ENCODE measurements at places on chromosomes 3 and 15. TPM values are rescaled to one million over a fixed set of nuclear protein-coding genes. Genes with fewer than 3 reads are reported as not detected.

DNA sequence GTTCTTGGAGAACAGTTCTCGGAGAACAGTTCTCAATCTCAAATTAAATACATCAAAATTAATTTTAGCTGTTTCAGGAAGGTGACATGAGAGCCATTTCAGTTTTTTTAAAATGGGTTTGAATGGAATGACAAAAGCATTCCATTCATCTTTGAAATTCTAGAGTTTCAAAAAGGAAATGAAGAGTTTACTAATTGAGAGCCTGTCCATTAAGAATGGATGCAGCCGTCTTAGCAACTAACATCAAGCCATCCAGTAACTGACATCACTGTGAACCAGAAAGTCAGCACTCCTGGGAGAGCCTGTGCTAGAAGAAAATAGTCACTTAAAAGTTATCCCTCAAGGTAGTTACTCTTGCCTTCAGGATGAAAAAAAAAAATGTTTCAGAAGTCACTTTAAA lies 47.0 kb upstream of the FSTL1 start:
- no peak for DNase-seq

DNA sequence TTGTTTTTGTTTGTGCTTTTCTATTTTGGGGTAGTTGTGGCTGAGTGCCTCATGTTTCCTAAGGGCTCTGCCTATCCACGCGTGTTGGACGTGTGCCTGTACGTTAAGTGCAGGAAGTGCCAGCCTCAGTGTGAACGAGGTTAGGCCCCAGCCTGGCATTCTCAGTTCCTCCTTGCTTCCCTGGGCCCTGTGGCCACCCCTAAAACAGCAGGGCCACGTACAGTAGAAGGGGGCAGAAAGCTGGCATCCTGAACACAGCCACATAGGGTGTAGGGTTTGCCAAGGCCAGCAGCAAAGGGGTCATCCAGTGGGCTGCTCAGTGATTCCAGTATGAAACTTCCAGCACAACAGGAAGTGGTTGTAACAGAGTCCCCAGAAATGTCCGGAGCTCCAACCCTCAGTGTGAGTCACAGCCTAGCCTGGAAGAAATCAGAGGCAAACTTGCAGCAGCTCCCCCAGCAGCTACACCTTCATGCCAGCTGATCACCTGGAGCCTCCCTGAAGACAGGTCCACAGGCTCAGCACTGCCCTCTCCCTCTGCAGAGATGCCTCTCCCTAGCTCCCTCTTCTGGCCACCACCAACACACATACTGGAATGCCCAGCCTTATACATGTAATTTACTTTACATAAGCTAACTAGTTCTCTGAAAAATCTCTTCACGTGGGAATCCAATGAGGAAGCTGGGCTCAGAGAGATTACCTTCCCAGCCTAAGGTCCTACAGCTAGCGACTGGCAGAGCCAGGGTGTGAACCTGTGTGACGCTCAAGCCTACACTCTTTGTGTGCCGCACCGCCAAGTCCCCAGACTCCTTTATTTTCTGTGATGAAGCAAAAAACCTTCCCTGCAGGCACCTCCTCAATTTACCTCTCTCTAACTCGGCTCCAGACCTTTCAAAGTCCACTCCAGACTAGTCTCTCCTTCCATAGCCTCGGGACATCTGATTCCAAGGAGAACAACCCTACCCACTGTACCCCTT lies 26.6 kb downstream of the ILDR1 start:
- DNase-seq = peak; percentile 85

- no peak for DNase-seq
These were observed 49.4 kb downstream of the DPH6 start for GRCh38 chr15:35496585-35496984.

DNA sequence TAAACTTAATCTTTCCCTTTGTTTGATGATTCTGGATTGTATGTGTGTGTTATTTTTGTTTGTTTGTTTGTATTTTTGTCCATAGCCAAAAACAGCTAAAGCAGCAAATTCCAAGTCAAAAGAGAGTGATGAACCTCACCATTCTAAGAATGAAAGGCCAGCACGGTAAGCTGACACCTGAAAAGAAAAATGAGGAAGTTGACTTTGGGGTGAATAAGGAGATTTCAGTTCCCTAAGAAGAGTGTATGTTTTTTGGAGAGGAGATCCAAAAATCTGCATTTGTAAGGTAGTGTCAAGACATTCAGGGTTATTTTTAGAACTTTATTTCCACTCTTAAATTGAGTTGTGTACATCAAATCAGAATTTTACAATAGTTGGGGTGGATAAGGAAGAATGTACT lies 52.3 kb upstream of the UTS2B start:
- DNase-seq = no peak

DNA sequence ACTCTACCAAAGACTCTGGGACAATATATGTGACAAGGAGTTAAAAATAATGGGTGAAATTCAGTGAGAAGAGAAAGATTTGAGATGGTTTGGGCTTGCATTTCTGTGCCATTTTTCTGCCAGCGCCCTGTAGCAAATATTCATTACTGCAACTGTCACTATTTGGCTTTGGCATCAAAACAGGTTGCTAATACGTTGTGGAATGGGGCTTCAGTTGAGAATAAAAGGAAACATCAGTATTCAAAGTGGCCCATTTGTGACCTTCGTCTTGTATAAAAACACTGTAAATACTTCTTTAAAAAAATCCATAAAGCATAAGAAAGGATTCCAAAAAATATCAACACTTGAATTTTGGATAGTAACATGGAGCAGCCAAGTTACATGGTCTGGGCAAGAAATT lies 309.2 kb downstream of the ZNF385D start:
- DNase-seq = no peak

DNA sequence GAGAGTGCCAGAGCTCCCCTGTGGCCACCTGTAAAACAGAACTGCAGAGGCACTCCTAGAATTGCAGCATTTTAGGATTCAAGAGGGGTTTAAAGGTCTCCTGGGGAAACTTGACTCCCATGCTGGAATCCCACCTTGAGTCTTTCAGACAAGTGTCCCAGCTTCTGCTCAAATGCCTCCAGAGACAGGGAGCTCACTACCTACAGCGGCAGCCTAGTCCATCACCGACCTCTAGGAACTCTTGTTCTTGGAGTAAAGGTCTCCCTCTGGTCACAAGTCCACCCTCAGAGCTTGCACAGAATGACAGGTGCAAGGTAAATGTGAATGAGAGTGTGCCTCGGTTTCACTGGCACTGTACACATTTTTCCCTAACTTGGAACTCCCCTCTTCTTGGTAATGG lies 72.0 kb downstream of the NUP210 start:
- DNase-seq = no peak

DNA sequence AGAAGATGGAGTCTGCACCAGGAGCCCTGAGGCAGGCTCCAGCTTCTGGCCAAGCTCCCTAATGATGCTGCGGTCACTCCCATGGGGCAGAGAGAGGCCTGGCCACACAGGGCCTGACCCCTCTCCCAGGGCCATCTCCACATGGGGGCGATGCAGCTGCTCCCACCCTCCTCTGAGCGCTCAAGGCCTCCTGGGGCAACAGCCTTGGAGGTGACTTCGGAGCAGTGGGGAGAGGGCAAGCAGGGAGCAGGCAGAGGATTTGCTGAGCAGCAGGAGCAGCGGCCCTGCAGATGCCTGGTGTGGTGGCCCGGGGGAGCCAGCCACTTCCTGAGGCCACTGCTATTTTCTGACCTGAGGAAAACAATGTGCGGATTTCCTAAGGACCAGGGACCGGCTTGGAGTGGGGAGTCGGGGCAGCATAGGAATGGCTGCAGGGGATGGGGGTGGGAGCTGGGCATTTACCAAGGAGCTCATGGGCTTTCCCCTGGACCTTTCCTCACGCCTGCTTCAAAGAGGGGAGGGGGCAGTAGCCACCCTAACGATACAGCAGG lies 81.6 kb upstream of the RPL32 start:
- no peak for DNase-seq

- no peak for DNase-seq
These were observed 8.2 kb upstream of the PSTPIP1 start for GRCh38 chr15:76986743-76987142.

DNA sequence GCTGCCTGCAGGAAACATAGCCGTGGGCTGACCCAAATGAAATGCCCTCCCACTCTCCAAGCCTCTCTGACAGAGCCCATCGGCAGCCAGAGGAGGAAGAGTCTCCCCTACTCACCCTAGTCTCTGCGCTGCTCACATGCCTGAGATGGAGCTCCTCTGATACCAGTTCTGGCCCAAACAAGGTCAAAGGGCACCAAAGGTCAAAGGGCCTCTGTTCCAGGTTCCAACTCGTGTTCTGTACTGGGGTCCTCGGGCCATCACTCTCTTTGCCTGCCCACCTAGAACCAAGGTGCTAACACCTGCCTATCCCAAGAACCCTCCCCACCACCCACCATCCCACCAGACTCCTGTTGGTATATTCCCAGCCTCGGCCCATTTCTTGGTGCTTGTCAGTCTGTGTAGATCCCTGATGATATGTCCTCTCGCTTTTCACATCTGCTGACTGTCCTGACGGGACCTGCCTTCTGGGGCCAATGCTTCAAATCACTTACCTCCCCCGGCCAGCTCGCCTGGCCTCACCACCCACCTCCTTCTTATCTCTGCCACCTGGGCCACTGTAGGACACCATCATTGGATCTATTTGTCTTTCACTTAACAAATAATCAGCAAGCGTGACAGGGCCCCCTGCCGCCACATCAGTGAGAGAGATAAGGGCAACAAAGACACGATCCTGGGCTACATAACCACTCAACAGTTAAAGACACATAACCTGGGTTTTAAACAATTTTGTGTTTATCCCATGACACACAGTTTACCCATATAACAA lies 90.4 kb downstream of the SRGAP3 start:
- DNase-seq = no peak

DNA sequence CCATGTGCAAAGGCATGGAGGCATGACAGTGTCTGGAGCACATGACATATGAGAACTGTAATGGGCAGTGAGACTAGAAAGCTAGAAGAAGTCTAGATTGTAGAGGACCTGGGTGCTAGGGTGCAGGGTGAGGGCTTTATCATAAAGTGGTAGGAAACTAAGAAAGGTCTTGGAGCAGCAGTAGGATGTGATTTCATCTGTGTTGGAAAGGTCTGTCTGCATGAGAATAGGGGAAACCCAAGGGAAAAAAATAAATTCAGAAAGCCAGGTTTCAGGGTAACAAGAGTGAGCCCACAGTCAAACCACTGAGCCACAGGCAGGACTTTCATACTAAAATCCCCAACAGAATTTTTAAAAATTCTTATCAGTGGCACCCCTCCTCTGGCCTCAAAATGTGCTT lies 54.5 kb downstream of the CCDC33 start:
- no peak for DNase-seq

DNA sequence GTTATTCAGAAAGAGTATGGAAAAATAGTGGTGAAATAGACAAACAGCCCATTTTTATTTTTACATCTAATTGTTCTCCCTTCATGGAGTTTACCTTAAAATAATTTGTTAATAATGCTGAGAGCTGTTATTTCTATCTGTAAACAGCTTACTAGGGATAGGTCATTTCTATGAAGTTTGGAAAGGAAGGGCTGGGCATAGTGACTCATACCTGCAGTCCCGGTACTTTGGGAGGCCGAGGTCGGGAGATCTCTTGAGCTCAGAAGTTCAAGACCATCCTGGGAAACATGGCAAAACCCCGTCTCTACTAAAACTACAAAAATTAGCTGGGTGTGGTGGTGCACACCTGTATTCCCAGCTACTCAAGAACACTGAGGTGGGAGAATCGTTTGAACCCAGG lies 624.3 kb upstream of the LMCD1 start:
- DNase-seq = no peak

GRCh38 chr3:75110741-75111140 lies 496.3 kb upstream of the CNTN3 start:
- no peak for DNase-seq

- DNase-seq = peak; percentile 47
These were observed 142.4 kb downstream of the ANXA2 start for GRCh38 chr15:60255390-60255789.

- no peak for DNase-seq
These were observed 570.9 kb upstream of the IL12A start for GRCh38 chr3:159417761-159418160.

DNA sequence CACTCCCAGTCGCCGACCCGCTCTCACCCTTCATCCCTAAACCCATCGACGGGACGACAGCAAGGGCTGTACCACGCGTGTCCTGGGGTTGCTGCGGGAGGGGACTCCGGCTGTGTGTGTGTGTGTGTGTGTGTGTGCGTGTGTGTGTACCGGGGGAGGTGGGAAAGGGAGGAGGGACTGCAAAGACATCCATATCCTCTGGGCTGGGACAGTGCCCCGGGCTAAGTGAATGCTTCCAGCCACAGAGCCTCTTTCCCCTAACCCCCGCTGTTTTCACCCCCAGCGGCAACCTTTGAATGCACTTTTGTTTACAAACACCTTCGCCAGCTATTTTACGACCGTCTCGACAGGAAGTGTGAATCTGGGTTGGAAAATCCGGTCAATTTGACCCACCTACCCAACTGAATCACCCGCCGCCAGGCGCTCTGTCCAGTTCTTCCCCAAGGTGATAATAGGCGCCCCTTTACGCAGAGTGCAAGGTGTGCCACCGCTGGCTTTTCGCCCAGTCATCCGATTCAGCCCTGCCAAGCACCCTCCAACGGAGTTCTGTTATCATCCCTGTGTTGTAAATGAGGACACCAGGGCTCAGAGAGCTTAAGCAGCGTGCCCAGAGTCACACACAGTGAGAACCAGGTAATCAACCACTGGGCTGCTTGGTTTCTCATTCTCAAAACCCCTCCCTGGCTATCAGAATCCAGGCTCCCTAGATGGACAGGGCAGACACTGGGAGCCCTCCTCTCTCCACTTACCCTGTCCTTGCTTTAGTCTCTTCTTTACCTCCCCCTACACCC lies 739 bp upstream of the AMOTL2 start:
- peak; percentile 79 for DNase-seq

- DNase-seq = no peak
These were observed 200.3 kb upstream of the ICE2 start for GRCh38 chr15:60679256-60679655.

- no peak for DNase-seq
These were observed 4.9 kb downstream of the ABHD17C start for GRCh38 chr15:80699981-80700380.

GRCh38 chr15:68184616-68185480 lies 20.3 kb downstream of the CALML4 start:
- DNase-seq = no peak

- no peak for DNase-seq
These were observed 14.7 kb upstream of the HDC start for GRCh38 chr15:50280271-50280670.

- no peak for DNase-seq
These were observed 11.1 kb upstream of the RTP2 start for GRCh38 chr3:187713504-187713903.

- DNase-seq = no peak
These were observed 750.7 kb upstream of the CFAP20DC start for GRCh38 chr3:59800481-59800880.

DNA sequence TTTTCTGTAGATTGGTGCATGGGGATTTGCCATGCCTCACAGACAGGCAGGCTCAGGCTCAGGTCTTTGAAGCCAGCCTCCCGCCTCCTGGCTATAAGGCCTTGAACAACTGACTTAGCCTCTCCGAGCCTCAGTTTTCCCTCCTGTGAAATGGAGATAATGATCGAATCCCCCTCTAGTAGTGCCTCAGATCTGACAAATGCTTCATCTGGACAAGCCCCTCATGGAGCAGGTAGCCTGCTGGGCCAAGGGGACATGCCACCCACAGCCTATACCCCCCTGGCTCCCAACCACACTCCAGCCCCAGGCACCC lies 68.1 kb upstream of the LCTL start:
- DNase-seq = no peak

GRCh38 chr3:120652281-120652680 lies 29.8 kb downstream of the HGD start:
- no peak for DNase-seq

The ISG20 gene
- total RNA-seq = 85.1 TPM

The XYLB gene
- total RNA-seq = 15.8 TPM

The ADAMTS7 gene
- 24.8 TPM for total RNA-seq

The SLC12A1 gene
- total RNA-seq = not detected

The EXD1 gene
- total RNA-seq = not detected
